ENCODE measurements at places on chromosomes 11 and 22.

DNA sequence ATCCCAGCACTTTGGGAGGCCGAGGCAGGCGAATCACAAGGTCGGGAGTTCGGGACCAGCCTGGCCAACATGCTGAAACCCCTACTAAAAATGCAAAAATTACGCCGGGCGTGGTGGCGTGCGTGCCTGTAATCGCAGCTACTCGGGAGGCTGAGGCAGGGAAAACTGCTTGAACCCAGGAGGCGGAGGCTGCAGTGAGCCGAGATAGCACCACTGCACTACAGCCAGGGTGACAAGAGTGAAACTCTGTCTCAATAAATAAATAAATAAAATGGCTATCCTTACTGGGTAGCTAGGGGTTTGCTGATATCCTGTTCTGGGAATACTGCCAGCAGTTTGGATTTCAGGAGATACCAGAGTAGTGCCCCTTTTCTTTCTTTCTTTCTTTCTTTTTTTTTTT lies 2.4 kb upstream of the RBM14 start:
- no peak for DNase-seq

DNA sequence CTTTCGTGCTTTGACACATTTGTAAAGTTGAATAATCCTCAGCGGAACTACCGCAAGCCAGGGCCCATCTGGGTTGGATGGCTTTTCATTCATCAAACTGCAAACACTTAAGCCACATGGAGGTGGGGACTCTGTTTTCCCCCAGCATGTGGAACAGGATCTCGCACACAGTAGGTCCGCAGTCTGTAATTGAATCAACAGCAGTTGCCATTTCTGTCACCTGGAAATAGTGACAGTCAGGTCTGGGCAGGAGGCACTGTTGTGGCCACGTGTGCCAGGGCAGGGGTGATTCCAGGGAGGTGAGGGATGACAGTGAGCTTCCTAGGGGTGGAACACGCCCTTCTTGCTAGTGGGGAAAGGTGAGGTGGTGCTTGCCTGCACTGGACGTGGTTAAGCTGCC lies 50.7 kb upstream of the ANO1 start:
- no peak for DNase-seq

GRCh38 chr11:15370495-15371147 lies 255.9 kb downstream of the INSC start:
- no peak for DNase-seq

DNA sequence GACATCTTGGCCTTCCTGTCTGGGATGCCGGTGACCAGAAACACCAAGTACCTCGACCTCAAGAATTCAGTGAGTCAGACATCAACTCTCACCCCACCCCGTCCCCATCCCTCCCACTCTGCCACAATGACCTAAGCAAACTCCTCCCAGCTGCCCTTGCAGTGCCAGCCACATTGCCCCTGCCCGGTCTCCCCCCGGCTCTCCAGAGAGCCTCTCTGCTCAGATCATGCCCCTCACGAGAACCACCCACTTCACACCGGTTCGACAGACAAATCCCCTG lies 23.6 kb upstream of the MYRF start:
- no peak for DNase-seq

- no peak for DNase-seq
These were observed 26.4 kb upstream of the ZBTB16 start for GRCh38 chr11:114033066-114033465.

GRCh38 chr11:44248109-44248508 lies 61.8 kb downstream of the ALX4 start:
- DNase-seq = no peak

- DNase-seq = no peak
These were observed 1.0 kb upstream of the PLAAT2 start for GRCh38 chr11:63564056-63564774.

DNA sequence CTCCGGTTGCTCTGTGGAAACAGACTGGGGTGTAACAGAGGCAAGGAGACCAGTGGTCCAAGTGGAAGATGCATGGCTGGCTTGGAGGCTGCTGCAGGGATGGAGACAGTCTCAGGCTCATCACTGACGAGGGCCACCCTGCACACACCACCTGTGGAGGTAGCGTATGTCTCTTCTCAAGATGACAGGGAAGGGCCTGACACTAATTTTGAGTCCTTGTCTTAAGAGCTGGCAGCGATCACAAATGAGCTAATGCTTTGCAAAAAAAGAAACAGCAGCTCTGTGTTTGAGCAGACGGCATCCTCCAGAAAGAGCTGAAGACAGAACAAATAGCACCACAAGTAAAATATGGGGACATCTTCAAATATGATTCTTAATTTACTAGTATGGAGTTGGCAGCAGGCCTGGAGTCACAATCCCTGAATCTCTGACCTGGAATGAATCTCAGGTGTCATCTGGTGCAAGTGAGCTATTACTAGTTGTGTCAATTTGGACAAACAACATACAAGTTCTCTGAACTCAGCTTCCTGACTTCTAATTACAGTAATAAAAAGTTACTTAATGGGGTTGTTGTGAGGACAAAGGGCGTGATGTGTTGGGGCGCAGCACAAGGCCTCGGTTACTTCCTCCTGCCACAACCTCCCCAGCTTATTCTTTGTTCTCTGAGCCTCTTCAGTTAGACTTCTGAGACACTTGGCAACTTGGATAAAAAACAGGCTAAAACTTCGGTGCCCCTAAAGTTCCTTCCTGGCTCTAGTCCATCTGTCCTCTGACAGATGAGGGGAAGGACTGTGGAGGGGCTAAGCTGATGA lies 95.2 kb upstream of the BID start:
- DNase-seq = no peak

- DNase-seq = no peak
These were observed 14.2 kb upstream of the MUC5B start for GRCh38 chr11:1208394-1209261.

GRCh38 chr11:33910296-33910957 lies 18.6 kb upstream of the LMO2 start:
- no peak for DNase-seq

GRCh38 chr11:13118194-13118593 lies 109.1 kb downstream of the RASSF10 start:
- DNase-seq = no peak

GRCh38 chr11:8221046-8221723 lies 42.5 kb downstream of the LMO1 start:
- DNase-seq = no peak

- no peak for DNase-seq
These were observed 75.9 kb upstream of the WNT11 start for GRCh38 chr11:76282172-76282571.

DNA sequence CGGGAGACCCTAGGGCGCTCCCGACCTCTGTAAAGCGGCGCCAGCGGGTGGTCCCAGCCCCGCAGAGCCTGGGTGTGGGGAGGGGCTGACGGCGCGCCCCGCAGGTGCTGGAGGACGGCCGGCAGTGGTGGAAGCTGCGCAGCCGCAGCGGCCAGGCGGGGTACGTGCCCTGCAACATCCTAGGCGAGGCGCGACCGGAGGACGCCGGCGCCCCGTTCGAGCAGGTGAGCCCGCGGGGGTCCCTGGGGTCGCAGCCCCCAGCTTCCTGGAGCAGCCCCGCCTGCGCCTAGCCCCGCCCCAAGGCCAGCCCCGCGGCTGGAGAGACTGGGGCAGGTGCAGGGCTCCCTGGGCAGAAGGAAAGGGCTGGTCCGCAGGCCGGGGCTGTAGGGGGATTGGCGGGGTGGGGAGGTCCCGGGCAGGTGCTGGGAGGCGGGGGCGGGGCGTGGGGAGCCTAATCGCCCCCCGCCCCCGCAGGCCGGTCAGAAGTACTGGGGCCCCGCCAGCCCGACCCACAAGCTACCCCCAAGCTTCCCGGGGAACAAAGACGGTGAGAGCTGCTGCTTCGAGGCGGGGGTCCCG lies 19.7 kb downstream of the EPS8L2 start:
- no peak for DNase-seq

GRCh38 chr22:46803031-46803880 lies 40.8 kb downstream of the TBC1D22A start:
- peak; percentile 65 for DNase-seq

DNA sequence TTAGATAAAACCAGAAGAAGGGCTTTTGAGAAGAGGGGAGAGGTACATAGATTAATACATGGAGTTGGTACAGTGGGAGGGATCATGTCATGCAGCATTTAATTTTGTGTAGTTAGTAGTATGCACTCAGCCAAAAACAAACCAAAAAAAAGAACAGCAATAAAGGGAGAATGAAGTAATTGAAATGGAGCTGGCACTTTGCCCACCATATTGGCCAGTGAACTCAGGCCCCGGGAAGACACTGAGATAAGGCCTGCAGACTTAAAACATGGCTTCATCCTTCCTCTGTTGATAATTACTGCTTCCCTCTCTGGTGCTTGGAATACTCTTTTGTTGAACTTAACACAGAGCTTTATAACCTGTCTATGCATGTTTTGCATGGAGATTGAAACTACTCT lies 3.1 kb downstream of the PANX1 start:
- no peak for DNase-seq

GRCh38 chr22:47616396-47617020 lies 854.1 kb downstream of the TBC1D22A start:
- DNase-seq = no peak

DNA sequence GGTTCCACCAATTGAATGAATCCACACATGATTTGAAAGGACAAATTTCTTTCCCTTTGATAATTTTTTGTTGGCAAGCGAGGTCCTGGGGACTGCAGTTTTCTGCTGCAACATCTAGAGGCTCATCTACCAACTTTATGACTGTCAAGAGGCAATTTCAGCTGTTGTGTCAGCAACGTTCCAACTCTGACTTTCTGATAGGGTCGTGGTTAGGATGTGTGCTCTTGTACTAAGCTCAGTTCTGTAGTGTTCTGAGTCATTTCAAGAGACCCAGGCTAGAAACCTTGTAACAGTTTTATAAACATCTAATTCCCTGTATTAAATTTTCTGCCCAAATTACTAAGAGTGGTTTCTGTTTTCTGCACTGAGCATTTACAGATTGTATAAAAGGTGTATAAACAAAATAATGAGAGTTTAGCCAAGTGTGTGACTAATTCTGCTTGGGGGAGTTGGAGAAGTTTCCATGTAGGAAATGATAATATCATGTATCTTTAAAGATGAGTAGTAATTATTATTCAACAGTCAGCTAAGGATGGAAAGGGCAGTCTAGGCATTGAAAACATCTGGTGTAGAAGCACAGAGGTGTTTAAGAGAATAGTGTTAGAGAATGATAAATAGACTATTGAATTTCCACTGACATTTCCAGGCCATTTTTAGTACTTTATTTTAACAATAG lies 72.2 kb downstream of the RBMXL2 start:
- no peak for DNase-seq

GRCh38 chr22:49008682-49009235 lies 818.9 kb downstream of the BRD1 start:
- DNase-seq = no peak

DNA sequence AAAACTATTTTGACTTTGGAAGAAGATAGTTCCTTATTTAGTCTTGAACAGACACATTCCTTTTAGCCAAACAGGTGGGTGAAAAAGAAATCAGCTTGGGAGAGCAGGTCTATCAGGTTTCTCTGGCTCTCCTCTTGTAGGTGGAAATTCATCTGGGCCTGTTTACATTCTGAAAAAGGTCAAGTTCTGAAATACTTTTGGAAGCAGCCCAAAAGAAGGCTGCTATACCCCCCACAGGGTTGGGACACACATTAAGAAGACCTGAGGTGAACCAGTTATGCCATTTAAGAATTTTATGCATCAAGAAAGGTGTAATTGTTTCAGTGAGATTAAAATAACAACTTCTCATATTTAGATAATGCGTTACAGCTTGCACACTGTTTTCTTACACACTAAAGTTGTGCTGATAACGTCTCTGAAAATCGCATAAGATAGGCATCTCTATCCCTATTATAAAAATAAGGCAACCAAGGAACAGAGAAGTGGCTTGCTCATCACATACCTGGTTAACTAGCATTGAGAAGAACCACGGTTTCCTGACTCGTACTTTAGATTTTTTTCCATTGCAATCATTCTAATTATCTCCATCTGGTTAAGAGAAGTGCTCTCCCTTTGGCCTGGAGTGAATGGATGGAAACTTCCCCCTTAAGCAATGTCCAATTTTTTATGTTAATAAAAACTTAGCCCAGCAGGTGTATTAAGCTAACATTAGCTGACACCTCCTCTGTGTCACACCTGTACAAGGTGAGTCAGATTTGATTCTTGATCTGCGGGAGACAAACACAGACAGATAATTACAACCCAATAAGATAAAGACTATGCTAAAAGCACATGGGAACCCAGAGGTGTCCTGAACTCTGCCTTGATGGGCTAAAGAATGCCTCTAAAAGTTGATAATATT lies 60.5 kb upstream of the UCP3 start:
- DNase-seq = no peak

DNA sequence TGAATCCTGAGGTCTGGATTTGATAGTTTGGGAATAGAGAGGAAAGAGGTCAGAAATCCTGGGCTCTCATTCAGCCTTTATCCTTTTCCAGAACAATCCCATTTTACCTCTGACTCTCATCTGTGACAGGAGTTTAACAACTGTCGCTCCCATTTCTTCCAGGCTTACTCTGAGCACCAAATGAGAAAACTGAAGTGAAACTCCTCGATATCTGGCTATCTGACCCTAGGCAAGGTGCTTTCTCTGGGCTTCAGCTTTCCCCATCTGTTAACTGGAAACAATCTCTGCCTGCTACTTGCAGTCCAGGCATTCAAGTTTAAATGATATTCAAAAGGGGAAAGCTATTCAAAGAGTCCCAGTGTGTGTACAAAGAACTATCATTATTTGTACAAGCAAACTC lies 50.1 kb downstream of the NRXN2 start:
- no peak for DNase-seq

- no peak for DNase-seq
These were observed 5.5 kb upstream of the P4HA3 start for GRCh38 chr11:74316772-74317505.

DNA sequence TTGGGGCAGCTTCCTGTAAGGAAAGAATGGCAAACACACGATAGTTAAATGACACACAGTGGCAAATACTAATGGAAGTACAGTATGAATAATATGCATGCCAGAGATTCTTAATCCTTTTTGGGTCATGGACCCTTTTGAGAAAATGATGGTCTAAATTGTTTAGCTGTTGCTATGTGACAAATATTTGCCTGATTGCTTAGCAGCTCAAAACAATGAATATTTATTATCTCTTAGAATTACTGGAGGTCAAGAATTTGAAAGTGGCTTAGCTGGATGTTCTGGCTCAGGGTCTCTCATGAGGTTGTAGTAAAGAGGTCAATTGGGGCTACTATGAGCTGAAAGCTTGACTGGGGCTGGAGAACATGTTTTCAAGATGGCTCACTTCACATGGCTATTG lies 69.7 kb downstream of the FANCF start:
- DNase-seq = no peak

DNA sequence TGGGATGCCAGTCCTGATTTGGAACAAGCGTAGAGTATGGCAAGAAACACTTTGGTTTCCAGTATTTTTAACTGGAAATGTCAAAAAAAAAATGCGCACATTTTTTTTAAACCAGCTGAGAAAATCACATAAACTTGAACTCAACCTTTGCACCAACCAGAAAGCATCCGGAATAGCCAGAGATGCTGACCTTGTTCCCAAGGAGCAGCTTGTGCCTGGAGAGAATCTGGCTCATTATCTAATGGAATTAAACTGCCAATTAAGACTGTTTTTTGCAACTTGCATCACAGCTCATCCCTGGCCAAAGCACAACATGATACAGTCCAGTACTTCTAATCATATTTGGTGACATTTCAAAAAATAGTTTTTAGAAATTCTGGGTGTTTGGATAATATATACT lies 8.4 kb upstream of the ETS1 start:
- no peak for DNase-seq

Data from central memory CD4-positive, alpha-beta T cell (primary cell).